Stimulated activated CD4-positive, alpha-beta T cell treated with anti-CD3 and anti-CD28 coated beads, Interleukin-15, amount 100 ng/mL, for 24 hours (primary cell): ENCODE measurements at places on chromosomes 4 and X.

DNA sequence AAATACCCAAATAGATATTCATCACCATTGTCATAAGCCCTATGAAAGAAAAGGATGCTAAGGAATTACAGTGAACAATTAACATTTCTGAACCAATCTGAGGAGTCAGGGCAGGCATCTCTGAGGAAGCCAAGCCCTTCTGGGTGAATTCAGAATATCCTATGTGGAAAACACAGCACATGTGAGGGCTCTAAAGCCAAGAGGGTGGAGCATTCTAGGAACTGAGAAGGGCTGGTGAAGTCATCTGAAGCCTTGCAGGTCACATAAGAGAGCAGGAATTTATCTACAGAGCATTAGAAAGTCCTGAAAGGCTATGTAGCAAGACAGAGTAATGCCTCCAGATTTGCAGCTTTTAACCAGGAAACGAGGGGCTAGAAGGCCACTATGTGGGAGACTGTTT is 195.7 kb downstream of the SPATA18 start:
- no peak for DNase-seq

DNA sequence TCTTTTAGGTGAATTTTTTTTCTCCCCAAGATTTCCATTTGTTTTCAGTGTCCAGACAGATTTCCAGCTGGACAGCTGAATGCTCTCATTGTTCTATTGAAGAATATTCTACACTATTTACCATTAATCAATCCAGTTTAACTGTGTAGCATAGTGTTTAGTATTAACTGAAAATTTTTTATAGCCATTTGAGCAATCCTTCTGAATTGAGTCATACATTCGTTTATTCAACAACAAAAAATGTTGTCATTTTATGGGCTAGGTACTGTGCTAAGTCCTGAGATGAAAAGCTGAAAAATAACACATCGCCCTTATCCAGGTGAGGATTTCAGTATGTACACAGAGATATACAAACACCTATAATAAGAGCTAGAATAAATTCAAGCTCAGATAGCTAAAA is 223.3 kb downstream of the COL25A1 start:
- no peak for DNase-seq

GRCh38 chrX:12411831-12412230 is 273.6 kb downstream of the FRMPD4 start:
- DNase-seq, result no peak

- no peak for DNase-seq
Measured at GRCh38 chr4:121800638-121800960, 524 bp upstream of the EXOSC9 start.

DNA sequence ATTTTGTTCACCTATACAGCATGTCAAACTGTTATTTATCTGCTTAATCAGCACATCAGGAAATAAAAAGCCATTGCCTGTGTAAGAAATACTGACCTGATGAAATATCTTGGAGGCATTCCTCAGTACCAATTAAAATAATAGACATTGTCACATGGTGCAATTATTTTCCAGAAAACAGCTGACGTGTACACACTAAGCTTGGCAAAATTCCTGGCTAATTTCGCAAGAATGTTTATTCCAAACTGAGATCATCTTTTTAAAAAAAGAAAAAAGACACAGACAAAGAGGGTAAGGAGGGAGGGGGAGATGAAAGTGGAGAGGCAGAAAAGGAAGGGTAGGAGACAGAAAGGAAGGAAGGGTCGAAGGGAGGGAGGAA is 61.9 kb upstream of the NFKB1 start:
- DNase-seq, result no peak

GRCh38 chr4:99808260-99808857 is 8.3 kb upstream of the DAPP1 start:
- DNase-seq, result peak; percentile 80

GRCh38 chr4:70613306-70614183 is 15.0 kb upstream of the ENAM start:
- no peak for DNase-seq

DNA sequence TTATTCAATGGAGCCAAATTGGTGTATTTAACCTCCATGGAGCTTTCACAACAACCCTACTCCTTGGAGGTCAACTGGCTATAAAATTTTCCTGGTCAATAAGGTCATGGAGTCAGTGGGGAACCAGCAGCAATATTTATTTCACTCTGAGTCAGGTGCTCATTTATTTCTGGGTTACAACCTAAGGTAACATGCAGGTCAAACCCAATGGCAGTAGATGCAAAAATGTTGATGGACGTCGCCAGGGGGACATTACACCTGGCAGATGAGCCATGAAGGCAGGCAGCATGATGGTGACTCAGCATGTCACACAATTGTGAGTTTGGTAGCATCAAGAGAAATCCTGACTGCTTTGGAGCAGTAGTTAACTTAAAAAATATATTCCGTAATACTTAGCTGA is 514.1 kb downstream of the IL15 start:
- no peak for DNase-seq

GRCh38 chr4:37872310-37872988 is 18.4 kb upstream of the TBC1D1 start:
- no peak for DNase-seq

- no peak for DNase-seq
Measured at GRCh38 chr4:158904815-158905214, 136.0 kb downstream of the FNIP2 start.

DNA sequence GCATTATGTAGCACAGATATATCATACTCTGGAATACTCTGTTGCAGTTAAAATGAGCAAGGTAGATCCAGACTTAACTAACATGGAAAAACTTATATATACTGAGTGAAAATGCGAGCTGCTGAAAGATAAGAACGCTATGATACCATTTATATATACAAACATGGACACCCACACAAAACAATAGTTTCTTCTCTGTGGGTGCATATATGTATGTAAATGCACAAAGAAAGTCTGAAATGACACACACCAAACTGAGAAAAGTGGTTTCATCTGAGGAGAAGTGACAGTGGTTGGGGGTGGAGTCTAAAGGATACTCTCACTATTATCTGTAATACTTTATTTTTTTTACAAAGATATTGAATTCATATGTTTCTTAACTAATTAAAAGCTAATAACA is 12.2 kb upstream of the FGF2 start:
- DNase-seq, result no peak

- no peak for DNase-seq
Measured at GRCh38 chr4:185276036-185276435, 66.6 kb downstream of the SNX25 start.

DNA sequence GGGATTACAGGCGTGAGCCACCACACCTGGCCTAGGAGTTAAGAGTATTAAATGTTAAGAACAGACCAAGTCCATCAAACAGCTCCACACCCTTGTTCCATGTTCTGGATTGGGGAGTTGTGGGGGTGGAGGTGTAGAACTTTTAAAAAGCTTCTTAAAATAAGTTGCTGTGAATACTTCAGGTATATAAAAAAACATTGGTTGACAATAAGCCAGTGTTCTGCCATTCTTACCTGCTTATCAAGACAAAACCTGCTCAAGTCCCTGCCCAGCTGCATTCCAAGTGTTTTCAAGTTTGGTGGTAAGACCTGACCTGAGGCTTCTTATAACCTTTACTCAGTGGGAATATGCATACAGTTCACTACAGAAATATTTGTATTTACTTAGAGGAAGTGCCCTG is 6.4 kb downstream of the RBM3 start:
- DNase-seq, result no peak

DNA sequence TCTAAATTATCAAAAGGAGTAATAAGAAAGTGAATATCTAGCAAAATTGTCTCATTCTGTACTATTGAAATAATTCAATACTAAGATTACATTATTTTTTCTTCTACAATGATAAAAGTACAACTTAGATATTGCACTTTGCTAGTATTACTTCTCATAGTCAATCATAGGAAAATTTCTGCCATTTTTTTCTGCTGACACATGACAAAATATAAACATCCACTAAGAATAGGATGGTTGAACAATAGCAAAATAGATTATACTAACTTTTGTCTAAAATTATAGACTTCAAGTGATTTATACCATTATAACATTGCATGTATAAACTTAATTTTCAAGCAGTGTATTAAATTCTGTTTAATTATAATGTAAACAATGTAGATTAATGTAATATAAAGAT is 540.2 kb downstream of the PDHA2 start:
- no peak for DNase-seq

GRCh38 chr4:145333786-145334185 is 147.9 kb upstream of the SMAD1 start:
- DNase-seq, result no peak

- DNase-seq, result no peak
Measured at GRCh38 chr4:134422776-134423175, 221.2 kb upstream of the PABPC4L start.

DNA sequence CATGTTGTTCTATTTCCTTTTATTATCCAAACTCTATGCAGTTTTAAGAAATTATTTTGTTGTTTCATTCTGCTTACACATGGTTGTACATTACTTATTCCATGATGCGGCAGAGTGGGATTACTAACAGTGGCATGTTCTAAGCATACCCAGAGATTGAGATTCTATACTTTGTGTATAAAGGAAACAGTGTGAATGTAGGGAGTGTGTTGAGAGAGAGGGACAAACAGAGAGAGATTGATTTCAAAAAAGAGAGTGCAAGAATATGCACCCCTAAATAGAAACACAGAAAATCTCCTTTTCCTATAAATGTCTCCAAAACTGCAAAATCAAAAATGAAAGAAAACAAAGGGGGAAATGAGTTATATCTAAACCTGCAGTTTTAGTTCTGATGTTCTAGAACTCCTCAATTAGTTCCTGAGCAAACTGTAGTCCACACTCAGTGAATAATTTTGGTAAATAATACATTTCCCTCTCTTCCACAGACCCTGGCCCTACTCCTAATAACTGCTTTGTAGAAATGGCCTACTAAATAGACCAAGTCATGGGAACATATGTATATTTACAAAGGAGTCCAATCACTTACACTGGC is 31.0 kb downstream of the SLC9B1 start:
- DNase-seq, result no peak

GRCh38 chrX:125507119-125507518 is 187.4 kb downstream of the TEX13C start:
- no peak for DNase-seq

DNA sequence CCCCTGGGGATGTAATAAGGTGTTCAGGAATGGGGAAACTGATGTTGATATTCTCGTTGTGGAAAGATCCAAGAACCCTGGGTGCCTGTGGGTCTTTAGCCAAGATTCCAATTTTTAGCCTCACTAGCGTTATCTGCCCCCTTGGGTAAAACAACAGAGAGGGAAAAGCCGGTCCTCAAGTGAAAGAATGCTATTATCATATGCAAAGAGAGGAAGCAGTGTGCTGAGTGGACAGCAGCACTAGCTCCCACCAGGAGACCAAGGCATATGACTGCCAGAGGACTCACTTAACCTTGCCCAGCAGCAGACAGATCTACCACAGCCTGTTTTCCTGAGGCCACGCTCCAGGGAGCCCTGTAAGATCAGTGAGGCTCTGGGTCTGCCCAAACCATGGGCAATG is 257.9 kb upstream of the CPEB2 start:
- DNase-seq, result no peak

DNA sequence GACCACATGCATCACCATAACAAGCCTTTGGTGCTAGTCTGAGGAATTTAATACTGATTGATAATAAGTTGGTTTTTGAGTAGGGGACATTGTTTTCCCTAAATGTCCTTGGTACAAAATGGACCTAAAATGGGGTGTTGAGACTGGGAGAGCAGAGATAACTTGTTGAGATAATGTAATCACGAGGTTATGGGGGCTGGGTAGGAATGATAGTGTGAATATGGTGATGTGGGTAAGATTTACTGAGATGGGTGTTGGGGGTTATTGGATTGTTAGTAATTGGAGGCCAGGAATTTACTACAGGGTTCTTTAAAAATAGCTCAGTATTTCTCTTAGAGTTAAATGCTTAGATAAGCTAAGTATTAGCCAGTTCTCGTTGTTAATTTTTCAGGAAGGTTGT is 3.9 kb downstream of the BMP2K start:
- no peak for DNase-seq

DNA sequence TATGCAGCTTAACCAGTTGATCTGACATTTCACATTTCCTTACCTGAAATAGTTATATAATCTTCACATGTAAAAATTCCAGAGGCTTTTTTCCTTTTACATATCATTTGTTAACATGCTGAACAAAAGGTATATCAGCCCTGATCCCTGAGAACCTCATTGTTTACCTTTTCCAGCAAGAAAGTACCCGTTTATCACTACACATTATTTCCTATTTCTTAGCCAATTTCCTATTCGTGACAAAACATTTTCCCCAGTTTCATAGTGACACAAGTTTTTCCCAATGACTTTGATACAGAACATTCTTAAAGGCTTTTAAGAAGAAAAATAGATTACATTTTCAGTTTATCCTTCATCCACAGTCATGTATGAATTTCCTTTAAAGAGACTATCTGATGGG is 86.6 kb upstream of the DKK2 start:
- no peak for DNase-seq
